ENCODE measurements at places on chromosomes 6 and 20.
A peak's percentile ranks its signal among the peaks of the same experiment; 100 is the strongest.

DNA sequence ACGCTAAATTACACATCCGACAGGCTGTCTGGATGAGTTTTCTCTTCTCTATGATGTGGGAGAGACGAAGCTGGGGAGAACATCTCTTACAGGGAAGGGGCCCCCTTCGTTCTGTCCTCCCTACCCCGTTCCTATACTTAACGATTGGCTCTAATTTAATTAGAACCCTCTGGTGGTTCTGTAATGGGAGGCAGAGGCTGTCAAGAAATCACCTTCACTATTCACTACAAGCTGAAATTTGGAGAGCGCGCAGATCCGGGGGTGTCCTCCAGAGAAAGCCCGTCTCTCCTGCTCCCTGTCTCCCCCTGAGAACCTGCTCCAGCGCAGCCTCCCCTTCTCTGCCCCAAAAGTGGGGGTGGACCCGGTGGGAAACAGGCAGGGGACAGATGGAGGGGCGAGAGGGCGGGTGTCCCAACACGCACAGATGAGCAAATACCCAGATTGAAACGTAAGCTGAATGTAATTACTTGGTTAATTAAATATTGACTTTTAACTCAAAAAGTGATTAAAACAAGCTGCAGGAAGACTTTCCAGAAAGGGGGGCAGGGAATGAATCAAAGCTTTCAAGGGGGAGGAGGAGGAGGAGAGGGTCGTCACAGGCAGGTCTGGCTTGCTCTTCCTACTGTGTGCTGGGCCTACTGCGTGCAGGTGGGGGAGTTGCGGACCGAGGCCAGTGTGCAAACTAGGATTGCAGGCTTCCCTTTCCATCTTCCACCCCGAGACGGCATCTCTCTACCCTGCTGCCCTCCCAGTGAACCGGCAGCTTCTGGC, 1.3 kb downstream of the SULF2 start:
- DNase-seq: no peak

DNA sequence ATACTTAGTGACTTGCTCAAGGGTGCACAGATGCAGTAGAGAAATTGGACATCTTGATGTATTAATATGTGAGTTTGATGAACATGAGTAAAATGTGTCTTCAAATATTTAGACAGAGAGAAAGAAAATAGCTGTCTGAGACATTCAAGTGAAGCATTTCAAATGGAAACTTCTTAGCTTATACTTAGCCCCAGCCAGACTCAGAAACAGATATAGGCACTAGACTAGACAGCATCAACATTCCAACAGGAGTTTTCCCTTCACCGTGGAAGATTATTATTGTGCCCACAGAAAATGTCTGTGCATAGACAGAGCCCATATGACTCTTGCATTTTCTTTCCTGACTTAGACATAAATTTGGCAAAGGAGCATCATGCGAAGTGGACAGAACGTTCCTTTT, 443.0 kb downstream of the PLCB1 start:
- DNase-seq: no peak

DNA sequence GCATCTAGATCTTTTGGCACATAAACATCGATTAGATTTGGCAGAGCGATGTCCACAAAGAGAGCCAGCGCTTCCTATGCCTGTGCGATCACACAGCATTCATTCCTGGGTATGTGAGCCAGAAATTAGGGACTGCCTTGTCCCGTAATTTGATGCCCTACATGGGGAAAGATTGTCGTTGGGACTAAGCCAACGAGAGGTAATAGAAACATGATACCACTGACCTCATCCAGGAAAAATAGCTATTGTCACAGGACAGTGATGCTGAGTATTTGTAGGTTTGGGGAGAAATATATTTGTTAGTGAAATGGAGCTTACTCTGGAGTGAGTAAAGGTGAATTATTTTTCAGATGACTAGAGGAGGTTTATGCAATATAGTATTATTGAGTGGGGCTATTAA, 154.0 kb downstream of the TSHZ2 start:
- DNase-seq: peak; percentile 20

GRCh38 chr6:104017410-104018381, 842.0 kb downstream of the HACE1 start:
- no peak for DNase-seq

GRCh38 chr20:33443006-33443511, 504 bp downstream of the SNTA1 start:
- DNase-seq: no peak

DNA sequence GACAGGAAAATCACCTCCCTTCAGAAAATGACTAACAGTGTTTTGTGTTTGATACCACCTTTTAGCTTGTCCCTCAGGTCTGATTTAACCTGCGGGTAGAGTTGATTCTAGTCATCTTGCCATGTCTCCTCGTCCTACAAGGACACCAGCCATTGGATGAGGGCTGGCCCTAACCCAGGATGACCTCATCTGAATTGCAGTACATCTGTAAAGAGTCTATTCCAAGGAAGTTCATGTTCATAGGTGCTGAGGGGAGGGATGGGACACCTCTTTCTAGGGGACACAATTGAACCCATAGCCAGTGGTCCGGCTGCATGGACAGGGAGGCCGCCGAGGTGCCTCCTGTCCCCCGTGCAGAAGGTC, 52.0 kb upstream of the DACT2 start:
- no peak for DNase-seq

- no peak for DNase-seq
Observed at GRCh38 chr20:56451056-56451765, 17.2 kb upstream of the RTF2 start.

- DNase-seq: no peak
Observed at GRCh38 chr6:143261899-143262436, 188.5 kb downstream of the ADAT2 start.

DNA sequence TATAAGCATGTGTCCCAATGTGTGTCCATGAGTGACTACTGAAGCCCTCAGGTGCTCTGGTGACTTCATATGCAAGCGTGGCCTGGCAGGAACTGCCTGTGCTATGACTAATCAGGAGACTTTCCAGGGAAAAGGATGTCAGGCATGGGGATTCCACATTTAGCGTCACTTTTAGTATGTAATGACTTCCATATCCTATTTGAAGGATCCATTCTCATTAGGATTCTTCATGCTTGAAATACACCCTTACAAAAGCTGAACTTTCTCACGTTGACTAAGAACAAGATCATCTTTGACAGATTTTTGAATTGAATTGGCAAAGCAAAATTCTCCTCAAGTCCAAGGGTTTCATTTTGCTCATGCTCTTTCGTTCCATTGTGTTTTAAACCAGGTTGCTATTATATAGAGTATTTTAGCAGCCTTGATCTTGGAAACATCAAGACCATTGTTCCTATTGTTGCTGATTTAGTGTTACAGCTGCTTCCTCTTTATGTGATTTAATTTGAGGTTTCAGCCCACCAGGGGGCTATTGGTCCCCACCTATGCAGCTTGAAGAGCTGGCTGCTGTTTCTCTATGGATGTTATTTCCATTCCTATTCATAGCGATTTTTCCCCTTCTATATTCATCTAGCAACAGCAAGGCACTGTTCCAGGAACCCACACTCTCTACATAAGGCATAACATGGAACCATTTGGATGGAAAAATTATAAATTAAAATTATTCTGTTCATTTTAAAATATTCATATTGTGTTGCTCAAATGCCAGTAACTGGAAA, 418.6 kb downstream of the CDKAL1 start:
- peak; percentile 26 for DNase-seq
